ENCODE measurements at places on chromosomes 13 and 19.

GRCh38 chr13:25085125-25085742 lies 10.7 kb upstream of the PABPC3 start:
- no peak for DNase-seq

GRCh38 chr13:80196756-80197155 lies 144.2 kb downstream of the SPRY2 start:
- DNase-seq = no peak

- no peak for DNase-seq
Observed at GRCh38 chr19:4641132-4641531, 1.8 kb downstream of the TNFAIP8L1 start.

- no peak for DNase-seq
Observed at GRCh38 chr19:19613506-19613905, 5.0 kb downstream of the PBX4 start.

DNA sequence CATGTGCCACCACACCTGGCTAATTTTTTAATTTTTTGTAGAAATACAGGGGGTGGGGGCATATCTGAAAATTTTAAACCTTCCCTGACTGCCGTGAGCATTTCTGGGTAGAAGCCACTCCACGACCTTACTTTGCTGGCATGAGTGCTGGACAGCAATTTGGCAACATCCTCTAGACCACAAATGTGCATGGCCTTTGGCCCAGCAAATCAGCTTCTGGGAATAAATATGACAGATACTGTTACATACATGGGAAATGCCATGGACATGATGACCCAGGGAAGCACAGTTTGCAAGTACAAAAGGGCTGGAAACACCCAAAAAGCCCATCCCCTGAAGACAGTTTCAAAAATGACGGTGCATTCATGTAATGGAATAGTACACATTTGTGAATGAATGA lies 3.2 kb upstream of the PVR start:
- DNase-seq = no peak

- no peak for DNase-seq
Observed at GRCh38 chr13:36555151-36555986, 118.5 kb upstream of the SERTM1 start.

DNA sequence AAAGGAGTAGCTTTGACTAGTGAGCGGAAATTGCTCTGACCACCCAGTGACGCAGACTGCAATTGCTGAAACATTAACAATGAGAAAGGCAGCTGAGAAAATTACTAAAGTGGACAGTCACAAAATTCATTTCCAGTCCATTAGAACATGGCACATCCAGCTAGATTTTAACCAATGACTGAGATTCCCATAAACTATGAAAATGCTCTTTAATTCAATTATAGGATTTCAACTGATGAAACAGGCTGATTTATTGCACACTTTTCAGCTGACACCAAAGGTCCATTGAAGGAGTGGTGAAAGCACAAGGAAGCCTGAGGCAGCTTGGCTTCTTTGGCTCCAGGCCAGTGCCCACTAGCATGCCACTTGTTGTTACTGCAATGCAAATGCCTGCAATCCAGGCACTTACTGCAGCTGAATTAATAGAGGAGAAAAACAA lies 933.4 kb downstream of the SLITRK6 start:
- DNase-seq = no peak

- peak; percentile 33 for DNase-seq
Observed at GRCh38 chr13:32267836-32268439, 47.2 kb downstream of the ZAR1L start.

DNA sequence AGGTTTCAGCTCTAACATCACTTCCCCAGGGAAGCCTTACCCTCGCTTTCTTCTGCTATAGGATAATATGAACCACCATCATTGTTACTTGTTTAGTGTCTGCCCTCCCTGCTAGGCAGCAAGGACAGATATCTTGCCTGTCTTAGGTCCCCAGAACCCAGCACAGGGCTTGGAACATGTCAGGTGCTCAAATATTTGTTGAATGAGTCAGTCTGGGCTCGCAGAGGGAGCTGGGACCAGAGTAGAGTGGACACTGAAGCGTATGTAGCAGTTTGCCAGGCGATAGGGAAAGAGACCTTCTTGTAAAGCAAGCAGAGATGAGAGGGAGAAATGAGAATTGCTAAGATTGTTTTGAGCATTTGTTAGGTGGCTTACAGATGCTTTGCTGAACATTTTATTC lies 11.7 kb downstream of the BCKDHA start:
- no peak for DNase-seq

DNA sequence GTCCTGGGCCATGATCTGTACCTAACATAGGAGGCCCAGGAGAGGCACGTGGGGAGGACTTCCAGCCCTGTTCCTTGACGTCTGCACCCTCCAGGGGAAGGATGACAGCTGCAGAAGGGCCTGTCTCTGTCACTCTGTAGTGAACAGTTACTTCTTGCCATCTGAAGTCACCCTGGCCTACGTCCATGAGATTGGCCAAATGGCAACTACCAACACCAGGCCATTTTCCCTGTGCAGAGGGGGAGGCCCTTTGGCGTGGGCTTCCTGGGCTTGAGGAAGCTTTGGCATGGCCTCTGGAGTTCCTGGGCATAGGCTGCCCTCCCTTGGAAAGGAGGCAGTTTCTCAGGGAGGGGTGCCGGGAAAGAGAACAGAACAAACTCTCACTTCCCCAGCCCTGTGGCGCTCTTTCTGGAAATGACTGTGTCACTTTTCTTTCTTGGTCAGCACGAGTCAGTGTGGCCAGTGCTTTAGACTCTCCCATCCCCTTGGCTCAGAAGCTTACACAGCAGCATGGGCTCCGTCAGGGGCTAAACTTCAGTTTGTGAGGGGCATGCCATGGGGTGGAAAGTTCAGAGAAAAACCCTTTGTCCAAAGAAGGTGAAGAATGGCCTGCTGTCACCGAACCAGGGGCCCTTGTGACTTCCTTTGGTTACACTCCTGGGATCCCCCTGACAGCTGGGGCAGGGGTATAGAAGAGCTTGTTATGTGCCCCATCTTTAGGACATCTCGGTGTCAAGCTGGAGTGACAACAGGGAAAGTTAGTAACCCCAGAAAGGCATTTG lies 5.3 kb downstream of the CARM1 start:
- DNase-seq = no peak

Data from stimulated activated CD4-positive, alpha-beta T cell treated with anti-CD3 and anti-CD28 coated beads, Interleukin-1b, Interleukin-23, amount 100 ng/mL, for 24 hours (primary cell).